ENCODE measurements at places on chromosomes 5 and 9.

DNA sequence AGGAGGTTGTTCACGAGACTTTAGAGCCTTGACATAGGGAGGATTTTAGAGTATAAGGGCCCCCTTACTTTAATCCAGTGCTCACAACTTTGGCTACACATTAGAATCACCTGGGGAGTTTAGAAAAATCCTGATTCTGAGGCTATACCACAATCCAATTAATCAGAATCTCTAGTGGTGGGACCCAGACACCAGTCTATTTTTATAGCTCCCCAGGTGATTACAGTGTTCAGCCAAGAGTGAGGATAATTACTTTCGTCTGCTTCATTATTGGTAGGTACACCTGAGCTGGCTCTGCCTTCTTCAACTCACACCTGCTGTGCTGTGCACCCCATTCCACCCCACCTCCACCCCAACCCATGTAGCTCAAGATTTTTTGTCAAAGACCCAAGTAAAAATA, 141.3 kb upstream of the EPB41L4A start:
- DNase-seq = peak; percentile 45

DNA sequence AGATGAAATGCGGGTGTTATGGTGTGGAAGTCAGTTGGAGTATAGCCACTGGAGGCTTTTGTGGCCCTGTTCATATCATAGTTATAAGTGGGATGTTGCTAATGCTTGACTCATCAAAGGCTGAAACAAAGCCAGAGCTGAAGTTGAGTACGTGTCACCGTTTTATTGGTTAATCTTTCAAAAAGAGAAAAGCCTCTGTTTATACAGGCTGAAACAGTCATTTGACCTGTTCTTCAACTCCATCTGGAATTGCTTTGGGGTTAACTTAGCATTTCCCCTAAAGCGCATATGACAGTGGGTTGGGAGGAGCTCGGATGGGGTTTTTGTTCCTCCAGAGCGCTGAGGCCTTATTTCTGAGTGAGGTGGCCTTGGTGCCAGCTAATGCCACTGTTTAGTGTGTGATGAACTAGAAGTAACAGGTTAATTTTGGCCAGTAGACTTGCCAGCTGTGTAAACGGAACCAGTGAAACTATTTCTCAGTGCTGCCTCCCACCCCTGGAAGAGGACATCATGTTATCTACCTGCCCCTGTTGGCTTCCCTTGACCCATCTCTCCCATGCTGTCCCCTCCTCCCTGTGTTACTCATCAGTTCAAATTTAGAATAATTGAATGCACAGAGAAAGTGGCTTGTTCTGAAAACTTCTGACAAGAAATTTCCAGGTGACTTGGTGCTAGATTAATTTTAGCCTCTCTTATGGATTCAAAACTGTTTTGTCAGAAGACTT, 34.2 kb downstream of the MTAP start:
- DNase-seq = no peak

DNA sequence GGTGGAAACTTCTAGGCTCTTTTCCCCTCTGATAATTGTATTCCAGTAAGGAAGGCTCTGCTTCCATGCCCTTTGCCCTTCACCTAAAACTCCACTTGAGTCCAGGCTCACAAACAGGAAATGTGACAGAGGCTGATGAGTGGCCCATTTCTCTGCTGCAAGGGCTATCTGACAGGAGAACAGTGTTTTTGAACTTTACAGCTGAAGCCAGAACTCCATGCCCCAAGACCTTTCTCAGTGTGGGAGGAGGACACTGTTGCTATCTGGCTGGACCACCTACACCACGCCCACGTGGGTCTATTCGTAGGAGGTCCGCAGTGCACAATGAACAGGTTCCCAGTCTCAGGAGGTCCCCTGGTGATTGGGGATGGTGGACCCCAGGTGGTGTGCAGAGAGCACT, 13.6 kb downstream of the GGTA1 start:
- DNase-seq = no peak

DNA sequence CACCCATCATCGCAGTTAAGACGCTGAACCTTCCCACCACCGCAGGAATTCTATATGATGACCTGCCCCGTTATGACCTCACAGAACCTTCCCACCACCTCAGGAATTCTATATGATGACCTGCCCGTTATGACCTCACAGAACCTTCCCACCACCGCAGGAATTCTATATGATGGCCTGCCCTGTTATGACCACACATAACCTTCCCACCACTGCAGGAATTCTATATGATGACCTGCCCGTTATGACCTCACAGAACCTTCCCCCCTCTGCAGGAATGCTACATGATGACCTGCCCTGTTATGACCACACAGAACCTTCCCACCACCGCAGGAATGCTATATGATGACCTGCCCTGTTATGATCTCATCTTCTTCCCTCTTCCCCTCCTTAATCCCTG, 64.3 kb downstream of the IRX1 start:
- DNase-seq = no peak

DNA sequence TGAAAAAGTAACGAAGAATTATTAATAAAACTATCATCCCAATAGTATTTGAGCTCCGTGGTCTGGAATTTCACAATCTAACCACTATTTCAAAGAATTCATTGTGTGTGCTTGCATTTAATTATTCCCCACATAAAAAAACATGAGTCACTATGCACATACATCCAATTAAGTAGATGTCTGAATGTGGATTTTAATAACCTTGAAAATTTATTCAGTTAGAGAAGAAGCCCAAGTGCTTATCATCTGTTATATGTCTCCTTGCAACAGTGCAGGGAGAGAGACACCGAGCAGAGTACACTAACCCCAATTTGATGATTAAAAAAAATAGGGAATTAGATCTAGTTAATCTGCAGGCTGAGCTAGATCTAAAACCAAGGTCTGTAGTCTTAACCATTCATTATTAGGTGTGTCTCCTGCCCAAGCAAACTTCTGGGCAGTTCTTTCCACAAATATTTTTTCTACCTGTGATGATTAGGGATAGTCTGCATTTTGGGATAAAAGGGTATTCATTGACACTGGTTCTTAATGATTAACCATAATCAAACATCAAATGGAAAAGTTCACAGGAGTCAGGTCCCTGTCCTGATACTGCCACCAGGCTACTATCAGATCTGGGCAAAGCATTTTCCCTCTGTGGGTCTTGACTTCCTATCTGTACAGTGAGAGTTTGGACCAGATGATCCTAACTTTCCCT, 164.2 kb downstream of the GRIA1 start:
- no peak for DNase-seq

- no peak for DNase-seq
These were observed 11.0 kb upstream of the TRAF1 start for GRCh38 chr9:120937596-120937995.

DNA sequence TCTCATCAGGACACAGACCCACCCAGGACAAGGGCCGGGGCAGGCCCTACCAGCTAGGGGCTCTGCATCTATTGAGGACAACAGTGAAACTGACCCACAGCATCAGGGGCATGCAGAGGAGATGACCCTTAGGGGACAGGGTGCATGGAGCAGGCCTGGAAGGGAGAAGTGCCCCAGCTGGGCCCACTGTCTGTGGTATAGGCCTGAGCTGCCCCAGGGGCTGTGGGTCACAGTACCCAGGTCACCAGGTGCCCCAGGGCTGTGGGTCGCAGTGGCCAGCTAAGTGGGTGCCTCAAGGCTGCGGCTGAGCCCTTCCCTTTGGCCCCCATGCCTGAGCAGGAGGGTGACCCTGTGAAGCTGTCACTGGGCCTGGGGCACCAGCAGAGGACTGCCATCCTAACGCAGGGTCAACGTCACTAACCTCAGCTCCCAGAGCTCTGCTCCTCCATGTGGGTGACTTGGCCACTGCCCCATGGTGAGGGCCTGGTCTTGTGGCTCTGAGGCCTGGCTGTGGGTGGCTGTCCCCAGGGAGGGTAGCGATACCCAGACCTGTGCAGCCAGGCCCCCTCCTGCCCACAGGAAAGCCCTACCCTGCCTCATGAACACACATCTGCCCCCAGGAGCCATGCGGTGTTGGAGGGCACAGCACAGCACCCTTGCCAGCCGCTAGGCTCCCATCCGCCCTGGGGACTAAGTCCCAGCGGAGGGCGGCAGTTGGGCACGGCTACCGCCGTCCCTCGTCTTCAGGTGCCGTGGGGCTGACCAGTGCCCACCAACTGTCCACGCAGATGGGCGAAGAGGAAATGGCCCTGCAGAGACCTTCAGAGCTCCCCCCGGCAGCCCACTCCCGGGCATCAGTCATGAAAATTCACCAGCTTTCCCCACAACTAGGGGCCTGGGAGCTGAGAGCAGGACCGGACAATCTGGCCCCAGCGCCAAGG, 4.9 kb downstream of the EDF1 start:
- no peak for DNase-seq

DNA sequence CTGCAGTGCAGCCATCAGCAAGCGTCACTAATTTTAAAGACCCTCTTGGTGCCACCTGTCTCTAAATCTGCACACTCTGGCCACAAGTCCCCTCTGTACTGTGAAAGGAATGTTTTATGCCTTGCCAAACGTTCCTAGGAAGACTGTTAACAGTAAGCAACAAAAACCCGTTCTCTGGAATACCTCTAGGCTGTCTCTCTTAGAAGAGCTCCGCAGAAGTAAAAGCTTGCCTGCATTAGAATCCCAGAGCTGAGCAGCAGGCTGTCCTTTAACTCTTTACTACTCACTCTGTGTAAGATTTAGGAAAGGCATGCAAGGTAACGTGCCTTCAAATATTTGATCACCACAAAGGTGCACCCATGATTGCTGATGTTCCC, 53.9 kb upstream of the C9orf72 start:
- DNase-seq = no peak

GRCh38 chr9:73869264-73869663, 627.9 kb upstream of the RORB start:
- DNase-seq = peak; percentile 60

- DNase-seq = no peak
These were observed 193.1 kb upstream of the PTGER4 start for GRCh38 chr5:40486437-40487275.

GRCh38 chr9:33234511-33235467, 5.2 kb upstream of the SPINK4 start:
- DNase-seq = no peak

GRCh38 chr9:106784076-106784475, 78.9 kb upstream of the ZNF462 start:
- no peak for DNase-seq

DNA sequence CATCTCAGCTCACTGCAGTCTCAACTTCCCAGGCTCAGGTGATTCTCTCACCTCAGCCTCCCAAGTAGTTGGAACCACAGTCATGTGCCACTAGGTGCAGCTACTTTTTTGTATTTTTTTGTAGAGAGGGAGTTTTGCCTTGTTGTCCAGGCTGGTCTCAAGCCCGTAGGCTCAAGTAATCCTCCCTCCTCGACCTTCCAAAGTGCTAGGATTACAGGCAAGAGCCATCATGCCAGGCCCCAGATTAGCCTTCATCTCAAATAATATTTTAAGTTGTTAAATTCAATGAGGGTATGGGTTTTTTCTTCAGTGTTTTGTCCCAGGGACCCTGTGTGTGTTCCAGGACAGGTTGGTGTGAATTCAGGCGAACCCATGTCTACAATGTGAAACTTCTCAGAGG, 12.5 kb upstream of the RFESD start:
- no peak for DNase-seq

- no peak for DNase-seq
These were observed 778.9 kb upstream of the ZNF608 start for GRCh38 chr5:125525356-125525755.

DNA sequence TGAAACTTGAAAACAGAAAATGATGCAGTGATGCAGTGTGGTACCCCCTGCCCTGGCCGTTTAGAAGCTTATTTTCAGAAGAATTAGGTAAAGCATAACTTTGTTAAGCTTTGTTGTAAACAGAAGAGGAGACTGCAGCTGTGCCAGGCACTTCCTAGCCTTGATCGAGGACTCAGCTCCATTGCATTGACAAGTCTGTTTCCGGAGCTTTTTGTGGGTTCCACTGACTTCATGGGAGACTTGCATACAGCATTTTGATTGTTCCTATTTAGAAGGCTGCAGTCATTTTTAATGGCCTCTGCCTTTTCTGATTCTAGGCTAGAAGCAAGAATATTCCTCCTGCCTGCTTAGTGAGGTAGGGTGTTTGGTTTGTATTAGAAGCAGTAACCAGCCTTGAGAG, 12.3 kb downstream of the MVB12B start:
- DNase-seq = no peak

GRCh38 chr9:31839273-31839672, 545.2 kb upstream of the ACO1 start:
- DNase-seq = peak; percentile 37

DNA sequence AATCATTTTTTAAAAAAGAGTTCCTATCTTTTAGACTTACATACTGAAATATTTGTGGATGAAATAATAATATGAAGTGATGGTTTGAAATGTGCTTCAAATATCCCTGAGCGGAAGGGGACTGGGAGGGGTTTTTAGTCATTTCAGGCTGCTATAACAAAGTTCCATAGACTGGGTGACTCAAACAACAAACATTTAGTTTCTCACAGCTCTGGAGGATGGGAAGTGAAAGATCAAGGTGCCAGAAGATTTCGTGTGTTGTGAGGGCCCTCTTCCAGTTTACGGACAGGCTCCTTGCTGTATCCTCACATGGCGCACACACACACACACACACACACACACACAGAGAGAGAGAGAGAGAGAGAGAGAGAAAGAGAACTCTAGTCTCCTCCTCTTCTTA, 27.1 kb upstream of the TEX10 start:
- no peak for DNase-seq

Data from NCI-H1105 treated with DMSO at 0.1 percent for 48 hours (cell line).